ENCODE measurements at places on chromosomes 7 and 10. TPM values are rescaled to one million over a fixed set of nuclear protein-coding genes. Genes with fewer than 3 reads are reported as not detected.

ST8SIA6 gene
- 1.1 TPM for total RNA-seq

SPDYE5 gene
- total RNA-seq, result not detected

CPA2 gene
- total RNA-seq, result not detected

FFAR4 gene
- total RNA-seq, result not detected

PDCD4 gene
- 89.9 TPM for total RNA-seq

GNGT1 gene
- total RNA-seq, result not detected

NUDT5 gene
- total RNA-seq, result 97.3 TPM

PRSS37 gene
- not detected for total RNA-seq

SORBS1 gene
- total RNA-seq, result 0.69 TPM

DKK1 gene
- not detected for total RNA-seq

CALHM1 gene
- total RNA-seq, result 0.17 TPM

ODAD2 gene
- not detected for total RNA-seq
